Stimulated activated naive CD4-positive, alpha-beta T cell (primary cell): ENCODE measurements at places on chromosomes 11 and 22.

- peak; percentile 58 for DNase-seq
Observed at GRCh38 chr22:32796865-32797573, 4.5 kb upstream of the TIMP3 start.

DNA sequence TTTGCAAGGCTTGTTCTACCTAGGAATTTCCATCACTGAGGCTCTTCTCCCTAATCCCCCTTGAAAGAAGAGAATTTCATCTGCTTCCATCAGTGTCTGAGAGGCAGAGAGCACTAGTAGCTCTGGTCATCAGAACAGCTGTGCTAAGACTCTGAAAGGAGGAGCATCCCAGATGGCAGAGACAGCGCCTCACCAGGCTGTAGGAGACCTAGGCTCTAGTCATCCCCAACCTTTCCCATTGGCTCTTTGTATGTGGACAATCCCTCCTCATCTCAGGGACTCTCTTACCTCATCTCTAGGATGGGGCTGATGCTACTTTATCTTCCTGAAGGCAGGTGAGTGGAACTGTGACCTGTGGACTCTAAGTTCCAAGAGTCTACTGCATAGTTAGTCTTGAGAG is 8.8 kb upstream of the OR9I1 start:
- no peak for DNase-seq

DNA sequence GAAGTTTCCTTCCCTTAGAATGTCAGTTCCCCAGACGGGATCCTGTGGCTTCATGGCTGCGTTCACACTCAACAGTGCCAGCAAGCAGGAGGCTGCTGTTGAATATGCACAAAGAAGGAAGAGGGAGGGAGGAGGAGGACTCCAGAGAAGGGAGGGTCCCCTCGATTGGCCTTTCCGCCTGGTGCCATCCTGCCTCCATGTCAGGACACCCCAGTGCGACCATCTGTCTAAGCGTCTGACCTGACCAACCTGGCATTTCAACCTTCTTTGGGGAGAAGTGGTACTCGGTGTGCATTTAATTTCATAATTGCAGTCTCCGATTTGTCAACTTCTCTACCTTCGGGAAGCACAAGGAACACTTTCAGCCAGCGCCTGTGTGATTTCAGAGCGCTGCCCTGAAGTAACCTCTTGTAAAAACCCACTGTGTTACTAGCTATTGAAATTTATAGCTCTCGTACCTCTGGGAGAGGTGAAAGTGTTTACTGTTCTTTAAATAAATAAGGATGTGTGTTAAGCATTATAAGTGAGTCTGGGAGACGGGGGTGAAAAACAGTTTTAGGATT is 1491.9 kb downstream of the TBC1D22A start:
- DNase-seq: no peak

GRCh38 chr11:130178441-130179339 is 19.1 kb downstream of the ST14 start:
- no peak for DNase-seq

DNA sequence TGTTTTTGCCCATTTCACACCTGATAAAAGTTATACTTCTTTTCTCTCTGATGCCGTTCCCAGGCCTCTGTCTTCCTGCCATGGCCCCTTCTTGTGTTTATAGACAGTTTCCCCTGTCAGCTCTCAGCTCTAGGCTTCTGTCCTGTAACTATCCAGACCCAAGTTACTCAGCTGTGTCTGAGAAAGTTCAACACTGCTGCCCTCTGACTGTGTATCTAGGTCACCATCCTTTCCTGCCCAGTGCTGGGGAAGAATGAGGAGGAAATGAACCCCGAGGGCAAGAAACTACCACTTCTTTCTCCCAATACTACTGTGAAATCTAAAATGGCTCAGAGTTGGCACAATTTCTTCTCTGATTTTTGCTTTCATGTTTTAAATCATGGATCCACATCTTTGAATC is 29.6 kb downstream of the SNX19 start:
- DNase-seq: no peak

GRCh38 chr11:134157451-134157850 is 66.3 kb downstream of the NCAPD3 start:
- no peak for DNase-seq

GRCh38 chr11:41050791-41051190 is 408.7 kb downstream of the LRRC4C start:
- no peak for DNase-seq

- DNase-seq: no peak
Observed at GRCh38 chr11:86183694-86184093, 60.9 kb upstream of the EED start.

GRCh38 chr22:45072322-45072903 is 62.6 kb upstream of the PHF21B start:
- no peak for DNase-seq

DNA sequence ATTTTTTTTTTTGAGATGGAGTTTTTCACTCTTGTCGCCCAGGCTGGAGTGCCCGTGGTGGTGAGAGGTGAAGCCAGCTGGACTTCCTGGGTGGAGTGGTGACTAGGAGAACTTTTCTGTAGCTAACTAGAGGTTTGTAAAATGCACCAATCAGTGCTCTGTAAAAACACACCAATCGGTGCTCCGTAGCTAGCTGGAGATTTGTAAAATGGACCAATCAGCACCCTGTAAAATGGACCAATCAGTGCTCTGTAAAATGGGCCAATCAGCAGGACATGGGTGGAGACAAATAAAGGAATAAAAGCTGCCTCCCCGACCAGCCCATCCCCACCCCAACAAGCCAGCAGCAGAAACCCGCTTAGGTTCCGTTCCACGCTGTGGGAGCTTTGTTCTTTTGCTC is 4.4 kb upstream of the RAPSN start:
- no peak for DNase-seq

DNA sequence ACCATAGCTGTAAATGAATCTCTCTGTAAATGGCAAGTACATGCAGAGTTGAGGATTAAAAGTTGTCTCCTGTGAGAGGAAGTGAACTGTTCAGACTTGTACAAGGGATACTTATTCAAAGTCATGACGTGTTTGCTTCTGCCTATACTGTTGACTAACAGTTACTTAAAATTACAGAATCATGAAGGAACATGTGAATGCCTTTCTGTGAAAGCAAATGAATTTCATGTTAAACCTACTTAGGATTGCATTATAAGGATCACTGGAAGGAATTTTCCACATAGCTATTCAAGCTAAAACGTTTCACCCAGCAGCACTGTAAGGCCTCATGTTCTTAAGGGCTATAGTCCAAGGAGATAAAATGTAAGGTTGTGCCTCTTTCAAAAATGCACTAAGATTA is 93.4 kb upstream of the BIRC3 start:
- DNase-seq: no peak

GRCh38 chr11:122686111-122686510 is 30.6 kb downstream of the UBASH3B start:
- DNase-seq: no peak

GRCh38 chr11:122344215-122344614 is 228.2 kb upstream of the BLID start:
- no peak for DNase-seq

DNA sequence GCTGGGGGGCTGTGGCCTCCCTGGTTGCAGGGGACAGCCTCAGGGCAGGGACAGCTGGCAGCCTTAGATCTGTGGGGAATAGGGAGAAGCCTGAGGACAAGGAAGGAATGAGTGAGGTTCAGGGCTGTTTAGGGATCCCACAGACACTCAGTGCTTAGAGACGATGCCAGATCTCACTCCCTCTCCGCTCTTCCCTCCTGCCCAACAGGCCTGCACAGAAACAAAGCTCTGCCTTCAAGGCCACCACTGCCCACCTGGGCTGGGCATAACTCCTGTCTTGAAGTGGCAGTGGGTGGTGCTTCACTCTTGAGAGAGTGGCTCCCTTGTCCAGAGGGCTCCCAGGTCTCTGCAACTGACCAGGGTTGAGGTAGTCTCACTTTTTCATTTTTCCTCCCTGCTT is 13.1 kb upstream of the CENATAC start:
- no peak for DNase-seq

GRCh38 chr11:6681505-6681904 is 1.6 kb downstream of the MRPL17 start:
- DNase-seq: no peak

GRCh38 chr11:108037636-108038035 is 28.9 kb downstream of the CUL5 start:
- DNase-seq: no peak

- DNase-seq: no peak
Observed at GRCh38 chr11:14181121-14181520, 177.9 kb downstream of the RRAS2 start.

DNA sequence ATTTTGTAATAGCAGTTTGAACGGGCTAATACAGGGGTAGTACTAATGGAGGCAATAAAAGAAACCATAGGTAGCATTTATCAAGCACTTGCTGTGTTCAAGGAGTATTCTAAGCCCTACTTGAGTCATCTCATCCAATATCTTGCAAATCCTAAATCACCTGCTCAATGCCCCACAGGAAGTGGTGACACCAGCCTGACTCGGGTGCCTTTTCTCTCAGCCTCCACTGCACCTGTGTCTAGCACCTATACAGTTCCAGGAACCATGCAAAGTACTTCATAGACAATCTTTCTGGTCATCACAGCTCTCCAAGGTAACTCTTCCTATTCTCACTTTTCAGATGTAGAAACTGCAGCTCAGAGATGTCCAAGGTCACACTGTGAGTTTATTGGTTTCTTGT is 98.0 kb downstream of the PRR5L start:
- DNase-seq: no peak

GRCh38 chr11:134623711-134624110 is 211.7 kb upstream of the B3GAT1 start:
- no peak for DNase-seq
